ENCODE measurements at places on chromosomes 2 and 18.

DNA sequence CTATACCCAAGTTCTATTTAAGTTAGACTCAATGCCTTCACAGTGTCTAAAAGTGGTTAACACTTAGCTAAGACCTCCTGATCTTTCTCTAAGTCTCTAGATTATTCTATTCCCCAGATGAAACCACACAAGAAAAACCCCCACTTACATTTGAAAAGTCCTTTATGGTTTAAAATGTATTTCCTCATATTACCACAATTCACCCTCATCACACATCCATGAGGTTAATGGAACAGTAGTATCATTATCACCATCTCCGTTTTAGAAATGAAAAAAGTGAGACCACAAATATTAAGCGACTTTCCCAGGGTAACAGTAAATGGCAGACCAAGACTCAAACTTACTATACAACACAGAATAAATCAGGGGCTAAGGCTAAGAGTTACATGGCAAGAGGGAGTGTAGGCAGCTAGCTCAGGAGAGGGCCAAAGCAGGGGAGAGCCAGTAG lies 28.6 kb downstream of the EPG5 start:
- no peak for DNase-seq

- no peak for DNase-seq
Observed at GRCh38 chr2:223075301-223076270, 23.6 kb downstream of the KCNE4 start.

- DNase-seq = no peak
Observed at GRCh38 chr2:197204519-197205250, 105.9 kb downstream of the ANKRD44 start.

- no peak for DNase-seq
Observed at GRCh38 chr2:219723311-219723710, 95.9 kb downstream of the SLC4A3 start.

- no peak for DNase-seq
Observed at GRCh38 chr2:208300847-208301618, 35.0 kb downstream of the PIKFYVE start.

DNA sequence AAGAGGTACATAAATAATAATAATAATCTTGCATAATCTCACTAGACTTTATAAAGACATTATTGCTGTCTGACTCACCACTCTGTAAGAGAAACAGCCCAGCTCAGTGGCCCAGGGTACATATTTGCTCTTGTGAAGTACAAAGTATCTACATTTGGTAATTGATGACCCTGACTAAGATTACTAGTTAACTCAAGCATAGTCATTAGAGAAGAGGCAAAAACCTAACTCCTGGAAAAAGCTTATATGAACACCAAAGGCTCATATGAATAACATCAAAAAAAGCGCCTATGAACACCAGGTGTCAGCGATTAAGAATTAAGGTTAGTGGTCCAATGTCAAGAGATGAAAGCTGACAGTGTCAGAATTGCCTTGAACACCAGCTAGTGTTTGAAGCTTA lies 38.4 kb downstream of the RAD51AP2 start:
- DNase-seq = no peak

GRCh38 chr2:118671701-118672454 lies 175.6 kb downstream of the EN1 start:
- no peak for DNase-seq

- DNase-seq = no peak
Observed at GRCh38 chr2:118032169-118033013, 18.5 kb upstream of the CCDC93 start.

GRCh38 chr2:118834901-118835745 lies 12.3 kb downstream of the EN1 start:
- no peak for DNase-seq

DNA sequence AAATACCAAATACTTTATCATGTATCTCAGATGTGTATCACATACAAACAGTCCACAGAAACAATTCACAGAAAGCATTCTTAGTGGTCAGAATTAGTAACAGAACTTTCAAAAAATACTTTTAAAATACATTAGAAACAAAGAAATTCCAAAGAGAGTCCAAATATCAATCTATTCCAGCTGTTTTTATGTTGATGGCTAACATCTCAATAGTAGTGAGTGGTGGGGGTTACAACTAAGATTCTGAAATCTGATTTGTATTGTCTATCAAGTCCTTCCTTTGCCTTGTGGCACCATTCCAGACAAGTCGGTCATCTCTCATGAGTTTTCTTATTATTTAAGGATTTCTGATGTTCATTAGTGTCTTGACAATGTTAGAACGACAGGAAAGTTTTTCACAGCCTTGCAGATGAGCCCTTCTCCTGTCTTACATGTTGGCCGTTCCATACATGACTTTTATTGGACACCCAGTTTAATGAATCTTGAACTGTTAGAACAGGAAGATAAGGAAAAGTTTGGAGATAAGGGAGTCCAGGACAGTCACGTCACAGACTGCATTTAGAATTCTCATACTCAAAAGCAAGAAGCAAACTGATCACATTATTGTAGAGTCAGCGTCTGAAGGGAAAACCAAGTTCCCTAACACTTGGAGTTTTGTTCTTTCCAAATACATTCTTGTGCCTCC lies 410.3 kb downstream of the PID1 start:
- no peak for DNase-seq

Data from NCI-H2081 treated with DMSO at 0.1 percent for 48 hours (cell line).